ENCODE measurements at places on chromosomes 12 and 14.

DNA sequence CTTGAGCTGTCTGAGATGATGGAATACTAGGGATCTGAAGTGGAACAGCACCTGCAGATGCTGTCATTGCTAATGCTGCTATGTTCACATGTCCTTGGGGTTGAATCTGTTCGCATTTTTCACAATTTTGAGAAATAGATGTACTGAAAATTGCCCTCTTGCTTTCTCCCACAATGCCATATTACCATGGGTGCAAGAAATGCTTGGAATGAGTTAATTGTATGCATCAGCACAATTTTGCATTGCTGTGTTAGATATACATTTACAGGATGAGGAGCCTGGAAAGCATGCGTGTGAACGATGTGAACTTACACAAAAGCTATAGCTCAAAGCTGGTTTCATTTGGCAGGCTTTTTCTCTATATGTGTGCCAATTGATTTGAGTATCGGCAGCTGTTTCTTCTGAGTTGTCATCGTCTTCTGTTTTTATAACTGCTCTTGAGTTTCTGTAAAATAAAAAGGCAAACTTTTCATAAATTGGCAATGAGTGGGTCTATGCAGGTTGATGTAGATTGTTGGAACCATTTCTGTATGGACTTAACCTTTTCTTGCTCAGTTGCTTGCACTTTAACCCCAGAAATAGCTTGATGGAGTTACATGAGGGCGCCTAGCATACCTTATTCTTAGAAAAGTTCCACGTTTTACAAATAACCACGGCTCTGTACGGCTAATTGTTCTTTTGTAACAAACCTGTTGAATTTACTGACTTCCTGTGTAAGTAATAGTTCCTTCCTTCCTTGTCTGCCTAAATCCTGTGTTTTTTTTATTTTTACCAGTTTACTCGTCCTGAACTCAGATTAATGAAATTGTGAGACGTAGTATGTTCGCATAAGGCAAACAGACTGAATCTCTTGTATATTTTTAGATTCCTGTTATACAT, 105.9 kb downstream of the FGD4 start:
- no peak for DNase-seq

GRCh38 chr12:45296046-45296586, 80.2 kb downstream of the ANO6 start:
- DNase-seq: no peak

GRCh38 chr12:102478405-102479098, 1.8 kb downstream of the IGF1 start:
- DNase-seq: no peak

- DNase-seq: no peak
These were observed 61.1 kb downstream of the TESC start for GRCh38 chr12:117038023-117038680.

DNA sequence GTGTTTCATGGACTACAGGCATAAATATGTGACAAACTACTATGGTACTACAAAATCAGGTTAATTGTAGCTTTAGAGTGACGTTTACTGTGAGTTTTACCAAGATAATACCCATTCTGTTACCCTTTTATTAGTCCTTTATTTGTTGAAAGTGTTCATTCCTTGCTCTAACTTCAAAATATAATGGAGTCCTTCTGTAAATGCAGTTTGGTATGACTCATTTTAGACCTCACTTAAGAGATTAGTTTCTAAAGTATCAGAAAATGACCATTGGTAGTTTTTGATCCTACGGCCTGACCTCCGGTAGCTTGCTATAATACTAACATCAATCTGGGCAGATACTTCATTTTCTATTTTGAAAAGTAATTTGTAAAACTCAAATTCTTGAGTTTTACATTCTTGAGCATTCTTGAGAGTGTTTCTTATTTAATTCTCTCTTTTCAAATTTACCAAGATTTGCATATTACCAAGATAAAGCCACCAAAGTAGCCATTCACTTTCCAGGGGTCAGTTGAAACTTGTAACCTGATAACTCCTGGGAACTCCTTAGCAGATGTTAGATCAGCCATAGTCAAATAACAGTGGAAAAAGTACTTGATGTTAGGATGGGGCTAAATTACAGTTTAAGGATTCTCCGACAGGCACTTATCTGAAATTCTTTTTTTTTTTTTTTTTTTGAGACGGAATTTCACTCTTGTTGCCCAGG, 4.2 kb downstream of the HSPA2 start:
- peak; percentile 26 for DNase-seq

GRCh38 chr12:103387385-103387784, 108.4 kb downstream of the C12orf42 start:
- no peak for DNase-seq

Measured in NCI-H524 (cell line).